Stimulated activated CD4-positive, alpha-beta T cell treated with anti-CD3 and anti-CD28 coated beads, Interleukin-4, amount 100 ng/mL, for 1 hour (primary cell): ENCODE measurements at places on chromosomes 1 and 21.

DNA sequence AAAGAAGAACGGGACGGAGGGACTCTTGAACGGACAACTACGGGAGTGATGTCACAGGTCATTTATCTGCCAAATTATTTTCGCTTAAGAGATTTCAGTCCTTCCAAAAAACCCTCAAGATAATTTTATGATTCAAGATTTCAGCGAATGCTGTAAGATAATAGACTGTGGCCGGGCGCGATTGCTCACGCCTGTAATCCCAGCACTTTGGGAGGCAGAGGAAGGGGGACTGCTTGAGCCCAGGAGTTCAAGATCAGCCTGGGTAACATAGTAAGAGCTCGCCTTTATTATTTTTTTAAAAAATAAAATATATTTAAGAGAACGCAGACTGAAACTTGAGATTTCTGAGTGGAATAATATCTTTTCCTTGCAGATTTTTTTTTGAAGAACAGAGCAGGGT is 609 bp downstream of the RWDD2B start:
- DNase-seq, result no peak

GRCh38 chr1:151841141-151841540 is 1.5 kb upstream of the C2CD4D start:
- DNase-seq, result no peak

- DNase-seq, result peak; percentile 24
Measured at GRCh38 chr1:31413405-31414001, 490 bp downstream of the SERINC2 start.

DNA sequence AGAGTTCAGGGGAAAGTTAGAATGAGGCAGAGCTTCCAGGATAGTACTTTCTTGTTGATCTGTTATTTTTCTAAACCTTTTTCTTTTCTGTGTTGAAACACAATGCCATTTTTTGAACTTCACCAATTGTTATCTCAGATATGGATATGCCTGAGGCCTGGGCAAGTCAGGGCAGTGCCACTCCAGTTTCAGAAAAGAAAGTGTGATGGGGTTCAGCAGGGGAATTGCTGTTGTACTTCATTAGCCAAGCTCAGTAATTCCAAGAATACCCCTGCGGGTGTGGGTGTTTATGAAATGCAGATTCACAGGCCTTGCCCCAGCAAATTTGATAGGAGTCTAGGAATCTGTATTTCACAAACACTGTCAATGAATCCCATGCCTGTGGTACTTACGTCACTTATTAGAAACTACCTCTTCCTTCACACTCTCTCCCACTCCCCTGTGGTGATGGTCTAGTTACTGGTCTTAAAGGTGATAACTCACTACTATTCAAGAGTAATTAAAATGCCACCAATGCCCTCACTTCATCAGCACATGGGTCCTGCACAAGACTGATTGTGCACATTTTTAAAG is 142.3 kb downstream of the PBX1 start:
- DNase-seq, result no peak

GRCh38 chr21:25214676-25215075 is 392.6 kb downstream of the MRPL39 start:
- DNase-seq, result no peak

- DNase-seq, result no peak
Measured at GRCh38 chr1:239467730-239468129, 81.4 kb downstream of the CHRM3 start.

- DNase-seq, result no peak
Measured at GRCh38 chr21:45370575-45370974, 34.4 kb upstream of the COL18A1 start.

DNA sequence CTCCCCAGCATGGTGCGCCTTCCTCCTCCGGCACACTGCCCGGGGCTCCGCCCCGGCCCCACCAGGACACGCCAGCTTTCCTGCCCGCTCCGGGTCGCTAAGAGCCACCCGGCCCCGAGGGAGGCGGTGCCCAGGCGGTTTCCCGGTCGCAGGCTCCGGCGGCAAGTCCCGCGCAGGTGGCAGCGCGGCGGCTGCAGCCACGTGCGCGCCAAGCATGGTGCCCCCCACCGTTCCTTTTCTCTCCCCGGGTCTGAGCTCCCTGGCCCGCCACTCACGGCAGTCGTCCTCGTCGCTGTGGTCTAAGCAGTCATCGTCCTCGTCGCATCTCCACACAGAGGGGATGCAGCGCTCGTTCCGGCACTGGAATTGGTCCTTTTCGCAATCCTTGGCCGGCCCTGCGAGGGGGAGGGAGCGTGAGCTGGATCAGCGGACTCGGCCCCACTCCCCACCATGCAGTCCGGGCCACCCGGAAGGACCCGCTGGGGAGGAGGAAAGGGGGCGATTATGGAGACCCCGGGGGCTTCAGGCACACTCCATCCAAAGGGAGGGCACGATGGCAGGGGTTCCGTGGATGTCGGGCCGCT is 1.2 kb downstream of the LRP8 start:
- no peak for DNase-seq

- DNase-seq, result no peak
Measured at GRCh38 chr1:54567961-54568360, 19.9 kb downstream of the ACOT11 start.

- no peak for DNase-seq
Measured at GRCh38 chr1:33908324-33908956, 44.6 kb downstream of the HMGB4 start.

GRCh38 chr1:79090985-79091384 is 84.5 kb upstream of the ADGRL4 start:
- DNase-seq, result no peak

DNA sequence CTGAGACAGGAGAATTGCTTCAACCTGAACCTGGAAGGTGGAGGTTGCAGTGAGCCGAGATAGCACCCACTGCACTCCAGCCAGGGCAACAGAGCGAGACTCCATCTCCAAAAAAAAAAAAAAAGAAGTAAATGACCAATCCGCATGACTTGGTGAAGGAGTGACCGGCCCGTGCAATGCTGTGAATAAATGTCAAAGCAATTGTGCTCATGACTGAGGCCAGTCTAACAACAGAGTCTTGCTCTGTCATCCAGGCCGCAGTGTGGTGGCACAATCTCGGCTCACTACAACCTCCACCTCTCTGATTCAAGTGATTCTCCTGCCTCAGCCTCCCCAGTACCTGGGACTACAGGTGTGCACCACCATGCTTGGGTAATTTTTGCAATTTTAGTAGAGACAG is 27.8 kb upstream of the SLC19A1 start:
- DNase-seq, result no peak

GRCh38 chr1:2241820-2242219 is 13.7 kb downstream of the SKI start:
- no peak for DNase-seq

- DNase-seq, result no peak
Measured at GRCh38 chr1:16254263-16254928, 17.4 kb upstream of the CPLANE2 start.

GRCh38 chr1:237282208-237282783 is 240.3 kb downstream of the RYR2 start:
- no peak for DNase-seq

GRCh38 chr1:39943471-39944290 is 11.3 kb upstream of the MFSD2A start:
- DNase-seq, result no peak

DNA sequence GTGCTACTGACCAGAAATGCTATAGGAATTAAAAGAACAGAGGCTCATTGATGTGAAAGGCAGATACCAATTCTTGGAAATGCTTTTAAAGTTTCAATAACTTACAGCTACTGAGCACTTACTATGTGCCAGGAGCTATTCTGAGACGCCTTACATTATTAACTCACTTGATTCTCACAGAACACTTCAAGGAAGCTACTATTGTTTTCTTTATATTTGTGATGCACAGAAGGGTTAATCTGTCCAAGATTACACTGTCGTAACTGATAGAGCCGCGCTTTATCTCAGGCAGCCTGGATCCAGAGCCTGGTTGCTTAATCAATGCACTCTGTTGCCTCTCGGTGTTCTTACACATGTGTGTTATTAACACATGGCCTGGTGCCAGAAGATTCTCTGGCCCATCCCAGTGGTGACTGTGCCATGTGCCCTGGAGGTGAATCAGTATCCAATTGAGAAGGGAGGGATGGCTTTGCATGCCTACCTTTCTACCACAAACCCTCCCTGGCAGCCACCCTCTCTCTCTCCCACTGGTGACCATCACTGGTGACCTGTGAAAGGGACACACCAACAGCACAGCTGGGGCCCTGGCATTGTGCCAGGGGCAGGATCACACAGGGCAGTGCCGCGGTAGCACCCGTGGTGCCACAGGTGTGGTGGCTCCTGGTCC is 8.8 kb downstream of the FMO1 start:
- DNase-seq, result no peak

DNA sequence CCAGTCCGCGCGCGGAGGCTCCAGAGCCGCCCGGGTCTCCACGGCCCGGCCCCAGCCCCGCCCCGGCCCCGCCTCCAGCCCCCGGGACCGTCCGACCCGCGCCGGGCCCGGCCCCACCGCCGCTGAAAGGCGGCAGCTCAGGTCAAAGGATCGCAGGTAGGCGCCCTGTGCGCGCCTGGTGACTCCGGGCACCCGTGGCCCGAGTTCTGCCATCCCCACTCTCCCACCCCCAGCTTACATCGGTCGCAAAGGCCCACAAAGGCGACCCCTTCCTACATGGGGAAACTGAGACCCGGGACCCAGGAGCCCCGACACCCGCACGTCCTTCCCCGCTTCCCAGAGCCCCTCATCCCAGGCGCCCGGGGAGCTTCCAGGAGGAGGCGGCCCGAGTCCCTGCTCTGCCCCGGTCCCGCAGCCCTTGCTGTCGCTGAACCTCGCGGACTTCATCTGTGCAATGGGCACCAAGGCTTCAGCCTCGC is at the start of gene TMEM200B:
TSS of gene TMEM200B (minus strand) at position 17 of the 479 bp plus-strand sequence. CDS start 2,075 bp downstream, outside the sequence.
- DNase-seq, result no peak

DNA sequence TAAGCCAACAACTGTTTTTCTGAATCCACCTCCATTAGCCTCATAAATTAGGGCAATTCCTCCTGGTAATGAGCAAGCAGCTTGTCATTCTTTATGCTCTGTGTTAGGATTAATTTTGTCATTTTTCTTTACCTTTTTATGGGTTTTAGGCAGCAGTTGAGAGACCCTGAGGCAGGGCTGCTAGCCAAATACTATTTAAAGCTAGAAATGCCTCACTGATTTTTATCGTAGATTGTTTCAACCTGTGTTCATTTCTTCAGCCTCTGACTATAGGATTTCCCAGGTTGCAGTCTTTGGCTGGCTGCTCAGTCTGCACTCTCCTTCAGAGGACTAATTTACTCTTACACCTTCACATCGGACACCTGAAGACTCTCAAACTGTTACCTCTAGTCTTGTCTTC is 61.9 kb upstream of the RABGAP1L start:
- no peak for DNase-seq

DNA sequence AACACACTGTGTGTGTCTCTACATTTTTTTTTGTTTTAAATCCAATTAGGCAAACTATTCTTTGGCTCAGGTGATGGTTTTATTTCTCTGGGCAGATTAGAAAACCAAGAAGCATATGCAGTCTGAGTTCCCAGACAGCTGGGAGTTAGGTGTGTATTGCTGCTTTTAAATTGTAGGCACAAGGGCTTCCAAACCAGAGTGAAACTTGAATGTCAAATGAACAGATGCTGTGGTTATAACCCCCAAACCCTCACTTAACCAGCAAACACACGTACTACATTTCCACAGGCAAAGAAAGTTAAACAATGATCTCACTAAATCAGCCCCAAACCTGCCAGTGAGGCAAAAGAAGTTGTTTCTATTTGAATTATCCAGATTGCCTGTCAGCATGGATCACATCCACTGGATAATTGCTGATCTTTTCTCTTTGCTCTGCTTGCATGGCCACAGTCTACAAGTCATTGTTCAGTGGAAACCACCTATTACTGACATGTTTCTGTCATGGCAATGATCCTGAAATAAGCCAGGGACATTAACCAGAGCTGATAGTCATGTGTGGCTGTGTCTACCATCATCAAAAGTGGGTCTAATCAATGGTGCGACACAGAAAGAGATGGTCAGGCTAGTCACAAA is 576.5 kb upstream of the PLXNA2 start:
- DNase-seq, result no peak

DNA sequence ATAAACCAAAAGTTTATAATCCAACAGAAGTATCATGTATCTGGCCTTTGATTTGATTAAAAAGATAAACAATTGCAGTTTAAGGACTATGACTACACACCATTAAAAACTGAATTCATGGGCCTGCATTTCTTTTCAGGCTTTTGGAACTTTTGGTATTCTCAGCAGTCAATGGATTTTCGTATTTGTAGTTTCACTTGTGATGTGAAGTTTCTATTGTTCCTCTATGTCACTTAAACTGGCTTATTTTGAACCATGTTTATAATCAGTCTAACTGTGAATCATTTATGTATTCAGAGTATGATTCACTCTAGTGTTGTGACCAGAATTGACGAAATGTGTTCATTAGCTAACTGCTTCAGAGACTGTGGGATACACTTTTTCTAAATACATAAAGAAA is 132.9 kb downstream of the COQ8A start:
- DNase-seq, result no peak

DNA sequence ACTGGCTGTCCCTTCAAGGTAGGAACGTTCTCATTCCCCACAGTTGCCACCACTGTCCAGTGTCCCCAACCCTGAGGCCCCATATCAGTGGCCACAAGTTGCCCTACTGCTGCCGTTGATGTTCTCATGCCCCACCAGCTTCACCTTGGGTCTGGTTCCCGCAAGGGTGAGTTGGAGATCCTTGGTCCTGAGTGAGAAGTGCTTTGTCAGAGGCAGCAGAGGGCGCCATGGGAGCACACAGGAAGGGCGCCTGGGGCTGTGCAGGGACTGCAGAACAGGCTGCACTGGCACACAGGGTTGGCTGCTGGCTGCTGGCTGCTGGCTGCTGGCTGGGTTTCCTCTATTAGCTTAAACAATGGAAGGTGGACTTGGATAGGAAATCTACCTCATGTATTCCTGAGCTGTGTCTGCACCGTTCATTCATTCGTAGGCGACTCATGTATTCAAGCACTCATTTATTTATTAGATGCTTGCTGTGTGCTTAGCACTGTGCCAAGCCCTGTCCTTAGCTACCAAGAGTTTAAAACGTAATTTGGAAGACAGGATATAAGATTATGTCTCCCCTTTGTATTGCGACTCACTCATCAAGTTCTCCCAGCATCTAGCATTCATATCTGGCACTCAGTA is 2.1 kb upstream of the S100A9 start:
- DNase-seq, result peak; percentile 33
